ENCODE measurements at places on chromosomes 3 and 15.

GRCh38 chr3:75089841-75090240 lies 475.4 kb upstream of the CNTN3 start:
- DNase-seq = no peak

DNA sequence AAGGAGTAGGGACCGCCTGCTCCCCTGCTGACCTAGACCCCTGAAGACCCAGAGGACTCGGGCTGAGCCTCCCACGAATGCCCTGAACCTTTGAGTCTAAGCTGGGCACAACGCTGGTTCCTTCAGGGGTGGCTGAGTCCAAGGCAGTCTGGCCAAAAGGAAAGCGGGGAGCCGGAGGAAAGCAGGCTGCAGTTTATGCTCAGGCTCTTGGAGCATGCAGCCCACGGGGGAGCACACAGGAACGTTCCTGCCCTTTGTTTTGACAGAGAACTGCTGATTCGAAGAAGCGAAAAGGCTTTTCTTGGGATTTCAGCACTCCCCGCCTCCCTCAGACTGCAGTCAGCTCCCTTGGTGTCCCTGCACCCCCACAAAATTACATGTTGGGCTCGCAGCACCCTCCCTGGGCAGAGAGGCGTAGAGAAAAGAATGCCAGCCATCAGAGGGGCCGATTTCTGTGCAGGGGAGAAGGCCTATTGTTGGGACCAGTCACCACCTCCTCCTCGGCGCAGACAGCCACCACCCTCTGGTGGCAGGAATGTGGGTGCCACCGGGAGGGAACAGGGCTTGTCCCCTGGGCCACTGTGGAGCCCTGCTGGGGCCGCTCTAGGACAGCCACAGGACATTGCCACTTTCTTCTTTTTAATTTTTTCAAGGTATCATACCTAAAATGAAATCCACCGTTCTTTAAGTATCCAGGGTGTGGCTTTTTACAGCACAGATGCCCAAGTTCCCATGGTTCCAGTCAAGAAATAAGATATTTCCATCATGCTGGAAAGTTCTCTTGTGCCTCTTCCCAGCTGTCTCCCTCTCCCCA lies 72.2 kb downstream of the SMAD6 start:
- peak; percentile 63 for DNase-seq

DNA sequence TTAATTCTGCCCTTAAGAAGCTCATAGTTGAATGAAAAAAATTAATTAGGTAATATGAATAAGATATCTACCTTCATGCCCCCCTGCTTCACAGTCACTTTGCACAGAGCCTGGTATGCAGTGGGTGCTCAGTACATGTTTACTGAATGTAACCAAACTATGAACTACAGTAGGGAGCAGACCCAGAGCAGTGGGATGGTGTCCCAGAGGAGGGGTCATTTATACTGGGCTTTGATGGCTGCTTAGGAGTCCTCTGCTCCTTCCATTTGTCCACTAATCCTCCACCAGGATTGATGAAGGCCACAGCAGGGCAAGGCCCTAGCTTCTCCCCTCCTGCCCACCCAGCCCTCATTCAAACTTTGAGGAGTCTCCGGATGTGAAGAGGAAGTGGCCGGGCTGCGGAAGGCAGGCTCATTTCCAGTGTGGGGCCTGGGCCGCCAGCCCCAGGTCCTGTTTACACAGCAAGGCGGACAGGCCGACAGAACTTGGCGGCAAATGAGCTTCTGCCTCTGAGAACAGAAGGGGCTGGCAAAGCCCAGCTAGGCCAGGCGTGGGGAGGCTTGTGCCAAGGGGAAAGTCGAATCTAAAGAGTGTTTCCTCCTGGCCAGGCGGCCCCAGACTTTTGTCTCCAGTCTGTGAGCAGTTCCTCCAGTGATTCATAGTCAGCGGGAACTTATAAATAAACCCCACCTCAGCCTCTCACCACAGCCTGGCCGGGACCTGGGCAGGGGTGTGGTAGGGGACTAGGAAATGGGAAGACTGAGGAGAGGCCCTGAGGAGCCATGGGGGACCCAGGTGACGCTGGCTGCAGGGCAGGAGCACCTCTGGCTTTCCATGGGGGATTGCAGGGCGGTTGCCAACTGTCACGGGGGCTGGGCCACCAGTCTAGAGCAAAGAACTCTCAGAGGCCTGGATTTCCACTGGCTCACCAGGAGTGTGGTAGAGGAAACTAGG lies 51.6 kb upstream of the LCTL start:
- no peak for DNase-seq

- no peak for DNase-seq
Measured at GRCh38 chr3:12545473-12545791, at the start of gene MKRN2OS. Gene MKRN2OS (minus strand): TSS chr3:12545499. CDS start chr3:12545464, 35 bp downstream.

GRCh38 chr15:69393831-69394491 lies 20.2 kb upstream of the KIF23 start:
- no peak for DNase-seq

DNA sequence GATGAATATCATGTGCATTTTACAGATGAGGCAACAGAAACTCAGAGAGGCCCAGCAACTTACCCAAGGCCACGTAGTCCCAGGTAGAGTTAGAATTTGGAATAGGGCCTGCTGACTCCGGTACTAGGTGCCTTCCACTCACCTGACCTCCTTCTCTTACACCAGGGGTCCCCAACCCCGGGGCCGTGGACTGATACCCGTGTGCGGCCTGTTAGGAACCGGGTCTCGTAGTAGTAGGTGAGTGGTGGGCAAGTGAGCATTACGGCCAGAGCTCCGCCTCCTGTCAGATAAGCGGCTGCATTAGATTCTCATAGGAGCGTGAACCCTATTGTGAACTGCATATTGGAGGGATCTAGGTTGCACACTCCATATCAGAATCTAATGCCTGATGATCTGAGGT lies 64.8 kb downstream of the SMAD3 start:
- DNase-seq = no peak

GRCh38 chr3:150324788-150325187 lies 83.3 kb upstream of the TSC22D2 start:
- no peak for DNase-seq
